ENCODE measurements at places on chromosomes 11 and 22. TPM values are rescaled to one million over a fixed set of nuclear protein-coding genes. Genes with fewer than 3 reads are reported as not detected.

- DNase-seq, result no peak
Measured at GRCh38 chr22:24697621-24698082, 76.9 kb downstream of the PIWIL3 start.

CHCHD10 gene
- total RNA-seq, result 34.9 TPM

DNA sequence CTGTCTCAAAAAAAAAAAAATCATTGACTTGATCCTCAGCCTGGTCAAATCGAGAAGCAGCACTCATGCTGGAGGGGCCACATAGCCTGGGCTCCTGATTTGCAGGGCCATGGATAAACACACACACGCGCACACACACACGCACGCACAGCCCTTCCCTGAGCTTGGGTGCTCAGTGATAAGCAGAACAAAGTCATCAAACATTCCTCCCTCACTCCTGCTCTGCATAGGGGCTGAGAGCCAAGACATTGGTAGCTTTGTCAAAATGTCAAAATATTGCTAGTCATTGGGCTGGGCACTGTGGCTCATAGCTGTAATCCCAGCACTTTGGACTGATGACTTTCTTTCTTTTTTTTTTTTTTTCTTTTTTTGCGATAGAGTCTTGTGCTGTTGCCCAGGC lies 34.0 kb upstream of the A4GALT start:
- no peak for DNase-seq

FGF19 gene
- not detected for total RNA-seq

DNA sequence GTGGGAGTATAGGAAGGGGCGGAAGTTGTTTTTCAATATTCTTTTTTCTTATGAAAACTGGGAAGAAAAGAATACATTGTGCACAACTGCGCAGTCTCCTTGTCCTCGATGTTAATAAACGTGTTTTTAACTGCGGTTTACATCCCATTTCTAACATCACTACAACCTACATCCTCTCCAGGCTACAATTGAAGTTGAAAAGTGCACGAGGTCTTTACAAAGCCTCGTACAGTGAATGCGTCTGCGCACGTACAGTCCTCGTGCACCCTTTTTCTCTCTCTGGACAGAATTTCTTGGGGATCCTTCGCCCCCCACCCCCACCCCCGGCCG lies 102.4 kb downstream of the WT1 start:
- no peak for DNase-seq

SCO2 gene
- total RNA-seq, result 3.3 TPM

Data from T-cell (primary cell).